Glomerular endothelial cell (primary cell): ENCODE measurements at places on chromosomes 11 and 22.

- DNase-seq, result no peak
These were observed 18.0 kb downstream of the CELSR1 start for GRCh38 chr22:46519377-46519776.

- DNase-seq, result no peak
These were observed 9.2 kb upstream of the FAM83F start for GRCh38 chr22:39985383-39986035.

DNA sequence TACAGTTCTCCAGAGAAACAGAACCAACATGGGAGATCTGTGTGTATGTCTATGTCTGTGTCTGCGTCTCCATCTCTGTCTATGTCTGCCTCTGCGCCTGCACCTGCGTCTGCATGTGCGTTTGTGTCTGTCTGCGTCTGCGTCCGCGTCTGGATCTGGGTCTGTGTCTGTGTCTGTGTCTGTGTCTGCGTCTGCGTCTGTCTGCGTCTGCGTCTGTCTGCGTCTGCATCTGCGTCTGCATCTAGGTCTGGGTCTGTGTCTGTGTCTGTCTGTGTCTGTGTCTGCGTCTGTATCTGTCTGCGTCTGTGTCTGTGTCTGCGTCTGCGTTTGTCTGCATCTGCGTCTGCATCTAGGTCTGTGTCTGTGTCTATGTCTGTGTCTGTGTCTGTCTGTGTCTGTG lies 88.4 kb upstream of the SLC22A12 start:
- DNase-seq, result no peak

DNA sequence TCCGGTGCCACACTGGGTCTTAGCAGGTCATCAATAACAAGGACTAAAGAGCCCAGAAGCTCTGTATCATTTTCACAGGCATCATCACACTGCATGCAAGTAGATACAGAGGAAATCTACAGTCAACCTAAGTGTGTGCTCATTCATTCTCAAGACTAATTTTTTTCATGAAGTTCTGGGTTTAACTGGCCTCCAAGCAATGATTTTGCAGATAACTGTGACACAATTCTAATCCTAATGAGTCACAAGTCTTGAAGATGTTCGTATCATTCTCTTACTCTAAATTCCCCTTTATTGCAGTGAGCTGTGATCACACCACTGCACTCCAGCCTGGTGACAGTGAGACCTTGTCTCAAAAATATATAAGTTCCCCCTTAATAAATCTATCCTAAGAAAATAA lies 2.5 kb downstream of the OR52W1 start:
- DNase-seq, result no peak

DNA sequence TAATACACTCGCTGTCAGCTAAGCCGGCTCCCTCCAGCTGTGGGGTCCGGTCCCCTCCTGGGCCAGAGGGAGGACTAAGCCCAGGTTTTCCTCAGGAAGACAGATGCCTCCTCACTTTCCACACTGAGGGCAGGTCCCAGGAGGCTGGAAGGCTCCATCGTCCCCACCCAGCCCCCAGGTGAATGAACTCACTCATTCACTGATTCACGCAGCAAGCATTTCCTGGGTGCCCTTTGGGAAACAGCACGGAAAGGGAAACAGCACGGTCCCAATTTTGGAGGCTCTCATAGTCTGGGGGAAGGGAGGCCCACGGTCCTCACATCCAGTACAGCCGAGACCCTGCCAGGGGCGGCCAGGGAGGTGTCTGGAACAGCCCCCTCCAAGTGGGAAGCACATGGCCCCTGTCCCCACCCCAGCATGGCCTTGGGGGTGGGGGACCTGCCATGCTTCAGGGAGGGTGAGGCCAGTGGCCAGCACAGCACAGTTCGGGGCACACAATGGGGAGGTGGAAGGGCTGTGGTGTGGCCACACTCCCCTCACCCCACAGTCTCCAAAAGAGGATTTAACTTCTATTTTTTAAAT lies 9.3 kb upstream of the TH start:
- no peak for DNase-seq

GRCh38 chr11:129278586-129279319 lies 86.6 kb upstream of the ARHGAP32 start:
- no peak for DNase-seq

DNA sequence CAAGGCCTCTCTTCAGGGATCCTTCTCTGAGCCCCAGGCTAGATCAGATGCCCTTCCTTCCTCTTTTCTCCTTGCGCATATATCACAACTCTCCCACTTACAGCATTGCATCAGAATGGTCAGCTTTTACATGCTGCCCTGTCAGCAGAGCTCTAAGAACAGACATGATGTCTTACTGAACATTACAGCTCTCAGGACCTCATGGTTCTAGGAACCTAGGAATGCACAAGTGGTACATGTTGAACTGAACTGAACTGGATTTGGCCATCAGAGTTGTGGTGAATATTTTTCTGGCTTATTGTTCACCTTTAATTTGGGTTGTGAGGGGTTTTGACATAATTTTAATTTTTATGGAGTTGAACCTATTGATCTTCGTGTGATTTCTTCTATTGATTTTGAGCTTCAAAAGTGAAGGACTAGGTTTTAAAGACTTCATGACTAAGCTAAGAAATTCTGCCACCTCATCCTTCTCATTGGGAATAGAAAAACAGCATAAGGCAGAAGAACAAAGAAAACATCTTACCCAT lies 37.7 kb upstream of the SPON1 start:
- DNase-seq, result no peak

DNA sequence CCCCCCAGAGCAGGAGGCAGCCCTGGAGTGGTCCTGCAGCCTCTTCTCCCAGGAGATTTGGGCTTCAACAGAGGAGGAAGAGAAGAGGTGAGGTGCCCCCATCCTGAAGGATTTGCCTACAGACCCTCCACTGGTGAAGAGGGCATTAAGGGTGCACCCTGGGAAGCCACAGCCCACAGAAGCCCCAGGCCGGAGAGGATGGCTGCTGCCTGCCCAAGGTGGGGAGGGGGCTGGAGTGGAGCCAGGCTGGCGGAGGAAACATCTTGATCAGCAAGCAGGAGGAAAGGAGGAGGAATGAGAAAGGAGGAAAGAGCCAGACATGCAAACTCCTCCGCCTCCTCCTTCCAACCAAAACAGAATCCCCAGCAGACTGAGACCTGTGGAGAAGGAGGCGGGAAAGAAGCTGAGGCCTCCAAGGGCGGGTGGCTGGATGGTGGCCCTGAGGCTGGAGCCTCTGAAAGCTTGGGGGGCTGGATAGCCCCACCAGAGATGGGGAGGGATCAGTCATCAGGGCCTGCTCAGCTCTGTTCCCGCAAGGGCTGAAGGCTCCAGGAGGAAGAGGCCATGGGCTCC lies 31.3 kb downstream of the ARRB1 start:
- DNase-seq, result no peak

GRCh38 chr11:61039916-61040315 lies 62.4 kb upstream of the CD5 start:
- no peak for DNase-seq

- no peak for DNase-seq
These were observed 972.1 kb downstream of the JRKL start for GRCh38 chr11:97361812-97362378.

DNA sequence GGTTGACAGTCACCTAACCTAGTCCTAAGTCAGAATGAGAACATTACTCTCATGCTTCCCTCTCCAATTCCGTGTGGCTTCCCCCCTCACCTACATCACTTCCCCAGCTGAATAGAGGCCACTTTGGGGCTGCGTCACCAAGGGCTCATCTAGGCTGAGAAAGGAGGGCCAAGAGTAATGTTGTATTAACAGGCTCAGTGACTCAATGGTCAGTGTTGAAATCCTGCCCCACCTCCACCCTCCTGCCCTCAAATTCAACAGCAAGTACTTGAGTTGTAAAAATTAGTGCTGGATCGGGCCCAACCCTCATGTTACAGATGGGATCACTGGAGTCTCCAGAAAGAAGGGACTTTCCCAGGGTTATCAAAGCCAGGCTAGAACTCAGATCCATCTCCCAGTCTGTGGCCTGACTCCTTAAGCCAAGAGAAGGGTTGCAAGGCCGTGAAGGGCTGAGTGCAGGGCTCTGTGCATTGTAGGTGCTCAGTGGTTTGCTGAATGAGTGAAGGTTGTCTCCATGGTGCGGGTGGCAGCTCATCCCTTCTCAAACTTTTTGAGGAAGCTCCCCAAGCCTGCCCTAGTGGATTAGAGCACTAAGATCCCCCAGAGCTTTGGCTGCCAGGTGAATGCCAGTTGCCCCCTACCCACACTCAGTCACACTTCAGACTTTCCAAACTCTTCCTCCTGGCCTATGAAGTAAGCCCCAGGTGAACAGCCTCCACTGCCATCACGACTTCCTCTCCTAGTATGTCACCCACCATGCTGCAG lies 3.2 kb downstream of the DGAT2 start:
- no peak for DNase-seq

- no peak for DNase-seq
These were observed 4.8 kb upstream of the POU2F3 start for GRCh38 chr11:120235024-120235628.

- DNase-seq, result no peak
These were observed 43.8 kb downstream of the MAP6 start for GRCh38 chr11:75625021-75625420.

DNA sequence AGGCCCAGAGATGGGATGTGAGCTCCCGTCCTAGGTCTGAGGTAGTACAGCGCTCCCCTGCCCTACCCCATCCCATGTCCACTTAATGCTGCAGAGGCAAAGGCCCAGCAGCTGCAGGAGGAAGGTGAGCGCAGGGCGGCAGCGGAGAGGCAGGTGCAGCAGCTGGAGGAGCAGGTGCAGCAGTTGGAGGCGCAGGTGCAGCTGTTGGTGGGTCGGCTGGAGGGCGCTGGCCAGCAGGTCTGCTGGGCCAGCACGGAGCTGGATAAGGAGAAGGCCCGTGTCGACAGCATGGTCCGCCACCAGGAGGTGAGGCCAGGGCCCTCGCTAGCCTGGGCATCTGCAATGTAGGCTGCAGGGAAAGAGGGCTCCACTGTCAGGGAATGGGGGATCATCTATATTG lies 15.2 kb downstream of the CCDC157 start:
- no peak for DNase-seq

- DNase-seq, result no peak
These were observed 76.0 kb downstream of the EIF3M start for GRCh38 chr11:32659672-32660071.

- no peak for DNase-seq
These were observed 3.3 kb downstream of the FAM118B start for GRCh38 chr11:126214841-126215240.

GRCh38 chr11:36388951-36389350 lies 92.9 kb downstream of the PRR5L start:
- no peak for DNase-seq

DNA sequence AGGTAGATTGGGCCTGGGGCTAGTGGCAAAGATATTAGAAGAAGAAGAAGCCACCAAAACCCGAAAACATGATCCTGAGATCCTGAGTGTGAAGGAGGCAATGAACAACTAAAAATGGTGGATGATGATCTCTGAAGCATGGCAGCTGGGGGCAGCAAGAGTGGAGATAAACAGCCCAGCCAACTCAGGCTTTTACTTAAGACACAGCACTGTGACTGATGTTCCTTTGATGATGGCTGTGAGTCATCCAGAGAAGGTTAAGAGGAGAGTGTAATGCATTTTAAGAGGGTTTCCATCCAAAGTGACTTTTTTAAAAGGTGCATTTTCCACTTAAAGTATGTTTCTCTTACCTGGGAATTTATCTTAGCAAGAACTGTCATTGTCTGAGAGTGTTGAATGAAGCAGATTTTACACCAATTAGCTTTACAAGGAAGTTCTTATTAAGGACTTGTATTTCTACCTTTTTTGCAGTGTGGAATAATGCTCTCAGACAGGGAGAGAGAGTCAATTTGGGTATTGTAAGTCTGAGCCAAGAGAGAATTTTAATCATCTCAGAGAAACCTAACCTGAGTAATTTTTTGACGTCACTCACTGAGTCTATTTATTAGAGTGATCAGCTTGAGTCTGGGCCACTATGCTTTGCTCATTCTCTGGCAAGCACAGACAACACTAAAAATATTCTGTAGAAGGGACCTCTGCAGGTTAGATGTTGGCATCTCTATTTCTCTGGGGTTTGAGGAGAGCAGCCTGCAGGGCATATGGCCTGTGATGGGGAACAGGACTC lies 14.1 kb upstream of the CALCB start:
- DNase-seq, result no peak

- DNase-seq, result peak; percentile 45
These were observed 80.8 kb downstream of the ZC3H12C start for GRCh38 chr11:110173811-110174644.

- no peak for DNase-seq
These were observed 130.9 kb upstream of the SEZ6L start for GRCh38 chr22:26038365-26038764.

DNA sequence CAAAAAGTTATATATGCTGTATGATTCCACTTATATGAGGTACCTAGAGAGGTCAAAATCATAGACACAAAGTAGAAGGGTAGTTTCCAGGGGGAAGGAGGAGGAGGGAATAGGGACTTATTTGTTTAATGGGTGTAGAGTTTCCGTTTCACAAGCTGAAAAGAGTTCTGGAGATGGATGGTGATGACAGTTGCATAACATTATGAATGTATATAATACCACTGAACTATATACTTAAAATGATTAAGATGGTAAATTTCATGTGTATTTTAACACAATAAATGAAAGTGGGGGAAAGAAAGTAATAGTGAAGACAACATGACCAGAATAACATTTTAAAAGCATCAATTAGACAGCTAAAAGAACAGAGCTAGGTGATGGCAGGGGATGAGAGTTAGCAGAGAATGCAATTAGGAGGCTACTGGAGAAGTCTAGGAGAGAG lies 51.2 kb downstream of the MRTFA start:
- no peak for DNase-seq

DNA sequence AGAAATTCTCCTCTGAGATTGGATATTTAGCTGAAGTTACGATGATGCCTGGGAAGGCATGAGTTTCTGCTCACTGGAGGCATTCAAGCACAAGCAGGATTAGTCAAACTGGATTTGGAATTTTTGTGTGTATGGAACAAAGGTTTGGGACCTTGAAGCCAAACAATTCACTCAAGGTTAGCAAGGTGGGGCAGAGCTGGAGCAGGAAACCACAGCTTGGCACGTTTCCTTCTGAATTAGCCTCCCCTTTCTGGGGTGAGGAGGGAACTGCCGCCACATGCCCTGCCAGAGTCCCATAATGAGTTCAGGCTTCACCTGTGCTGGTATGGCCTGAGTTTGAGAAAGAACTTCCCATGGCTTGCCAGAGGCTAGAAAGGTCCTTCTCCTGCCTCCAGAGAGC lies 50.9 kb upstream of the RRAS2 start:
- no peak for DNase-seq
